ENCODE measurements at places on chromosomes 12 and 14.

DNA sequence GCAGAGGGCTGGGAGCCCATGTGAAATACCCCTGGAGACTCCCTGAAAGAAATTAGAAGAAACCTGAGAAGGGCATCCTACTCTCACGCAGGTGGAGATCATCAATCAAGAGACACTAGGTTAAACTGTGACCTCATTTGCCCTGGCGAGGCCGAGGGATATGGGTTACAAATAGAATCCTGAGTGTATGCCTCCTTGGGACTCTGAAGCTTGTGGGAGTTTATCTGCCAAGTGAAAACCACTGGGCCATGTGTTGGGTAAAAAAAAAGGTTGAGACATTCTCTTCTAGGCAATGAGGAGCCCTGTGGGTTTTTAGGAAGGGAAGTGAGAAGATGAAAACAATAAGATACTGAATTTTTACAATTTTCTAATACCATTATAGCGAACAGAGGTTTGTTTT, 160.7 kb upstream of the ARID2 start:
- no peak for DNase-seq

GRCh38 chr14:35821564-35822411, 4.3 kb upstream of the BRMS1L start:
- DNase-seq, result peak; percentile 54

DNA sequence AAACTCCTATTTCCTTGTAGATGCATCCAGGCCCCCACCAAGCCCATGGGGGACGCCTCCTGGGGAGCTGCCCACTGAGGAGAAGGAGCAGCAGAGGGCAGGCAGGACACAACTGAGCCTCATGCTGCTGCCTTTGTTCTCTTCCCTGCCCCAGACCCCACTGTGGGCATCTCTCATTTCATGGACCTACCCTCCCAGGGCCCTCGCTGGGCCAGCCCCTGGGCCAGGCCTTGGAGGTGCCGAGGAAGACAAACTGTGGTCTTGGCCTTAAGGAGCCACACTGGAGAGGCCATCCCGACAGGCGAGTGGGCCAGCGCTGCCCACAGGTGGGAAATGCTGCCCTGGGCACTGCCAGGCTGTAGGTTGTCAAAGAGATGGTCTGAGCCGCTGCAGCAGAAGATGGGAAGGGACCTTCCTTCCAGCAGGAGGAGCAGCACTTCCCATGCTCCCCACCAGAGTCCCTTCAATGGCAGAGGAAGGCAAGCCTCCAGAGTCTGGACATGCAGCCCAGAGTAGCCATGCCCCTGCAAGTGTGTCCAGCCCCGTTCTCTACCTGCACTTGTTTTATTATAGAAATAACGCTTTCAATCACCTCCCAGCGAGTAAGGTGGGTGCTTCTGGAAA, 147.4 kb downstream of the BCL11B start:
- no peak for DNase-seq

GRCh38 chr14:74882103-74882920, 596 bp downstream of the DLST start:
- DNase-seq, result peak; percentile 74

DNA sequence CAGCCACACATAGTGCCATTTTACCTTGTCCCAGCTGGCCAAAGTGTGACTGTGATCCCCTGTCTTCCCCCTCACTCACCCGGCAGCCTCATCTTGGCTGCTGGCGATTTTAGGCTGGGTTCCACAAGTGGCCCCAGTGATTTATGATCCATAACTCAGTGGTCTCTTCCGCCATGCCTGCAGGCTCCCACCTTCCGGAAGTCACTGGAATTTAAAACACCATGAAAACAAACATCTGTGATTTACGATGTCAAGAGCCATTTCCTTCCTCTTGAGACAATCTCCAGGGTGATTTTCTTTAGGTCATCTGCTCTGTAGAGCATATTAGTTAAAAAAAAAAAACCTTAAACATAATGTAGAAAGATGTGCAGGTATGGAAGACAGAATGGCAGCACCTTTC, 282.3 kb downstream of the CACNA1C start:
- no peak for DNase-seq

DNA sequence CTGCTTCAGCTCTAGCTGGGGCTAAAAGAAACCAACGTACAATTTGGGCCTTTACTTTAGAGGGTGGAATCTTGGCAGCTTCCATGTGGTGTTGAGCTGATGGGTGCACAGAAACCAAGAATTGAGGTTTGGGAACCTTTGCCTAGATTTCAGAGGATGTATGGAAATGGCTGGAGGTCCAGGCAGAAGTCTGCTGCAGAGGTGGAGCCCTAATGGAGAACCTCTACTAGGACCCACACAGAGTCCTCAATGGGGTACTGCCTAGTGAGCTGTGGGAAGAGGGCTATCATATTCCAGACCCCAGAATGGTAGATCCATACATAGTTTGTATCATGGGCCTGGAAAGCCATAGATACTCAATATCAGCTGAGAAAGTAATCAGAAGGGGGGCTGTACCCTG, 500.4 kb upstream of the ATP2B1 start:
- no peak for DNase-seq

GRCh38 chr12:122190842-122191668, 8.1 kb downstream of the LRRC43 start:
- DNase-seq, result peak; percentile 58

- peak; percentile 79 for DNase-seq
Measured at GRCh38 chr12:66066137-66066928, 64.2 kb downstream of the LLPH start.

GRCh38 chr12:85920324-85920947, 46.3 kb downstream of the NTS start:
- DNase-seq, result peak; percentile 11

GRCh38 chr12:29346769-29347421, 34.1 kb downstream of the ERGIC2 start:
- peak; percentile 42 for DNase-seq

- no peak for DNase-seq
Measured at GRCh38 chr12:52312086-52312485, 9.1 kb downstream of the KRT83 start.

GRCh38 chr14:34103176-34103575, 152.3 kb upstream of the EGLN3 start:
- DNase-seq, result no peak

DNA sequence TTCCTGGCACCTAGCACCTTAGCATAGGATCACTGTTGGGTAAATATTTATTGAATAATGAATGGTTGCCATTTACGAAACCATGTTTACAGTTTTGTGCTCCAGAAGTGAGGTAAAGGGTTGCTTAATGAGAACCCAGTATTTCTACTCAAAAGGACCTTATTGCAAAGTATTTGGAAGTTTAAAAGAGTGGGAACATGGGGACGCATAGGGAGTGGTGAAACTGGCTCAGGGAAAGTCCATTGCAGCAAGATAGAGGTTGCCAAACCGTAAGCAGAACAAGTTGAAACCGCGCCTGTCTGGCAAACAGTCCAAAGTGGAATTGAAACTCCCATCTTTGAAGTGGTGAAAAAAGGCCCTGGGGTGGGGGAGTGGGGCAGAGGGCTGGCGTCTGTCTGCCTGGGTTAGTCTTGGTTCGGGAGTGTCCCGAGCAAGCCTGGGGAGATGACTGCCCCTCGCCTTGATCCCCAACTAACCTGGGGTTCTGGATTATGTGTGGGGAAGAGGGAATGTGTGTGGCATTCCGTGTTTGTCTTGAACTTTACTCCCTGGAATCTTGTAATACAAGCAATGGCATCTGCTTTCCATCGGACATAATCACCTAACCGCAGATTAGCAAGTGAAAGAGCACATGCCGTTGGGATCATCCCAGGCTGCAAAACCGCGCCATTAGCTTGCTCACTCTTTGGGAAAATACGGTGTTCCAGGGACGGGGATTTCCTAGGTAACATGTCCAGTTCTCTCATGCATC, 7.2 kb downstream of the ALDH2 start:
- DNase-seq, result peak; percentile 75

DNA sequence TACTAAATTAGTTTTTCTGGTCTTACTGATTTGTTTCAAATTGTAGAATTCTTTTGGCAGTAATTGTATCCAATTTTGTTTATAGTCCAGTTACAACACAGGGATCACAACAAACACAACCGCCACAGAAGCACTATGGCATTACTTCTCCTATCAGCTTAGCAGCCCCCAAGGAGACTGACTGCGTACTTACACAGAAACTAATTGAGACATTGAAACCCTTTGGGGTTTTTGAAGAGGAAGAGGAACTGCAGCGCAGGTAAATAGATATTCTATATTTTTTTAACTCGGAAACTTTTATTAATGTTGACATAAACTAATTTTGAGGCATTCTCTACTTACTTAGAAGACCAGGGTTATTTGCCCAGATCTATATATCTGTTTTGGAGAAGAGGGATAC, 17.8 kb downstream of the PAPOLA start:
- DNase-seq, result no peak

GRCh38 chr14:59829469-59830337, 40.9 kb downstream of the RTN1 start:
- DNase-seq, result peak; percentile 54

GRCh38 chr12:44294649-44295048, 458.8 kb downstream of the TMEM117 start:
- DNase-seq, result no peak

DNA sequence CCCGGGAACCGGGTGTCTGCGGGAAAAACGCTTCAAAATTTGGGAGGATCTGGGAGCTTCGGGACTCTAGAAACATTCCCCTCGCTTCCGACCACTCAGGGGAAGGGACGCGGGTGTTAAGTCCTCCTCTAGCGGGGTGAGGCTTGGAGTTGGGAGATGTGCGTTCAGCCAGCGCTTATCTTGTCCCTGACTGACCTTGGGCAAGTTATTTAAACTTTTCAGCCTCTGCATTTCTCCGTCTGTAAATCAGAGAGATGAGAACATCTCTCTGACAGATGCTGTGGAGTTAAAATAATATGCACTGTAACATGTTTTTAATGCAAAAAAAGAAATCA, 76.9 kb upstream of the ANO4 start:
- DNase-seq, result peak; percentile 30

GRCh38 chr12:12273291-12273957, 6.6 kb upstream of the LRP6 start:
- no peak for DNase-seq

GRCh38 chr14:27608377-27608776, 1010.5 kb upstream of the NOVA1 start:
- no peak for DNase-seq

GRCh38 chr12:84502907-84503787, 409.5 kb downstream of the SLC6A15 start:
- DNase-seq, result peak; percentile 79

- no peak for DNase-seq
Measured at GRCh38 chr12:58285551-58285950, 344.2 kb downstream of the ATP23 start.

DNA sequence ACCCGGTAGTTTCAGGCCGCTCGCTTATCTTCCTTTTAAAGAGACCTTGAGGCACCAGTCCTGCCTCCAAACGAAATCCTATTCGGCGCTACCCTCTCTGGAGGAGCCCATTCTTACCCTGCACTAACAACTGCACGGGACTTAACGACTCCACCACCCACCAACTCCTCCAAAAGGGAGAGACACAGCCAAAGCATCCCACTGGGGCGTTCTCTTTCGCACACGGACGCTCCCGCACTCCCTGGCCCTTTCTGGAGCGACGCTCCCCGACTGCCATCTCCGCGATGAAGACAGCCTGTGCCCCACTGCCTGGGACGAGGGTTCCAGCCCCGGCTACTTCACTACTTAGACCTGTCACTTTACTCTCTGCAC, 650 bp downstream of the GALC start:
- DNase-seq, result no peak

GRCh38 chr12:5905757-5906156, 39.3 kb downstream of the ANO2 start:
- no peak for DNase-seq

GRCh38 chr12:57850854-57851430, 4.4 kb upstream of the CTDSP2 start:
- DNase-seq, result no peak

GRCh38 chr12:64745980-64746379, 13.2 kb downstream of the GNS start:
- no peak for DNase-seq

DNA sequence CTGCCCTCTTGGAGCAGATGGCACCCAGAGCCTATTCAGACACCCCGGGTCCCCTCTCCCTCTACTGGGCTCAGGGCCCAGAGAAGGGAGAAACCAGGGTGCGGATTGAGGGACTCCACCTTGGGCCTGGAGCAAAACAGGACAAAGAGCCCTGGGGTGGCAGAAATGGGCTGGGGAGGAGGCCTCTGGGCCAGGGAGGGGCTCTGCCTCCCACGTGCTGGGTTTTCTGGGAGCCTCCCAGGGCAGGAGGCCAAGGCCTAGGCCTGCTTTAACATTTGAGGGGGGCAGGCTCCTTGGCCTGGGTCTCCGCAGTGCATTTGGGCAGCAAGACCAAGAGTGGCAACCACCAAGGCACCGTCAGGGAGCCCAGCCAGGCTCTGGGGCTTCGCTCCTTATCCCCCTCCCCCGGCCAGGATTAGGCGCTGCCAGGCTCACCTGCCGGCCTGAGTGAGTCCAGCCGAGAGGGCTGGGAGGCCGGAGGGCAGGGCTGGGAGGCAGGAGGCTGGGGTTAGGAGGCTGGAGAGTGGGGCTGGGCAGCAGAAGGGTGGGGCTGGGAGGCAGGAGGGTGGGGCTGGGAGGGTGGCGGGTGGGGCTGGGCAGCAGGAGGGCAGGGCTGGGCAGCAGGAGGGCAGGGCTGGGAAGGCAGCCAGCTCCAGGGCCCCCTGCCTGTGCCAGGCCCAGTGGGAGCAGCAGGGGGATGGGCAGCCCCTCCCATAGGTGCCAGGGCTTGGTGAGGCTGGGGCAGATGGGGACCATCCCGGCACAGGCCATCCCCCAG, 101.8 kb upstream of the EIF5 start:
- no peak for DNase-seq

- no peak for DNase-seq
Measured at GRCh38 chr14:104431929-104432541, 147.5 kb upstream of the C14orf180 start.

DNA sequence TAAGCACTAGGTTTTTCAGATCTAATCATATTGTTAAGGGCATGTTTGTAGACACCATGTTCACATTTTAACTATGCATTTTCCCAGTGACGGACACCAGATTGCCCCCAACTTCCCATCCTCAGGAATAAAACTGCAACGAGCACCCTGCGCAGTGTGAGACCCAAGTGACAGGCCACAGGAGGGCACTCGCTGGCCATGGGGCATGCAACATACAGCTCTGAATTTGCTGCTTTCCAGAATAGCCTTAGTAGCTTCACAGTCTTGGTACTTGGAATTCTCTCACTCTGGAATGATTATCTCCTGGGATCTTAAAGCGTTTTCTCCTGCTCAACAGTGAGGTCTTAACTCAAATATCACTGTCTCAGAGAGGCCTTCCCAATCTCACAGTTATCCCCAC, 972 bp upstream of the DDX47 start:
- no peak for DNase-seq

GRCh38 chr12:28222081-28222700, 31.9 kb downstream of the CCDC91 start:
- no peak for DNase-seq

GRCh38 chr12:114656906-114657596, 26.9 kb downstream of the TBX3 start:
- no peak for DNase-seq

- DNase-seq, result no peak
Measured at GRCh38 chr14:75835156-75835725, 146.6 kb downstream of the TGFB3 start.
